LoVo (cell line): ENCODE measurements at places on chromosomes 5 and 9.
A peak's percentile ranks its signal among the peaks of the same experiment; 100 is the strongest.

DNA sequence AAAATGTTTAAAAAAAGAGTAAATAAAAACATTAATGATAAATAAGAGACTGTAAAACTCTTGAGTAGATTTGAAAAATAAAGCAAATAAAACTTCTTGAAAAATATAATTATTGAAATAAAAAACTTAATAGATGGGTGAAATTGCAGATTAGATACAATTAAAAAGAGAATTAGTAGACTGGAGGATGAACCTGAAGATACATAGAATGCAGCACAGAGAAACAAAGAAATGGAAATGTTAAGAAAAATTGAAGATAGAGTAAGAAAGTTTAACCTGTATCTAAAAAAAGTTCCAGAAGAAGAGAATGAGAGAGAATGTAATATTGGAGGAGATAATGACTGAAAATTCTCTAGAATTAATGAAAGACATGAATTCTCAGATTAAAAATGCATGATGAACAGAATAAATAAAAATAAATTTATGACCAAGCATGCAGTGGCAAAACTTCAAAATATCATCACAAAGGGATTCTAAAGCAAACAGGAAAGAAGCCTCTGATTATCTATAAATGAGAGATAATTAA is 438.1 kb upstream of the CLINT1 start:
- no peak for DNase-seq

- DNase-seq: no peak
Measured at GRCh38 chr5:167920589-167920988, 370.9 kb upstream of the WWC1 start.

DNA sequence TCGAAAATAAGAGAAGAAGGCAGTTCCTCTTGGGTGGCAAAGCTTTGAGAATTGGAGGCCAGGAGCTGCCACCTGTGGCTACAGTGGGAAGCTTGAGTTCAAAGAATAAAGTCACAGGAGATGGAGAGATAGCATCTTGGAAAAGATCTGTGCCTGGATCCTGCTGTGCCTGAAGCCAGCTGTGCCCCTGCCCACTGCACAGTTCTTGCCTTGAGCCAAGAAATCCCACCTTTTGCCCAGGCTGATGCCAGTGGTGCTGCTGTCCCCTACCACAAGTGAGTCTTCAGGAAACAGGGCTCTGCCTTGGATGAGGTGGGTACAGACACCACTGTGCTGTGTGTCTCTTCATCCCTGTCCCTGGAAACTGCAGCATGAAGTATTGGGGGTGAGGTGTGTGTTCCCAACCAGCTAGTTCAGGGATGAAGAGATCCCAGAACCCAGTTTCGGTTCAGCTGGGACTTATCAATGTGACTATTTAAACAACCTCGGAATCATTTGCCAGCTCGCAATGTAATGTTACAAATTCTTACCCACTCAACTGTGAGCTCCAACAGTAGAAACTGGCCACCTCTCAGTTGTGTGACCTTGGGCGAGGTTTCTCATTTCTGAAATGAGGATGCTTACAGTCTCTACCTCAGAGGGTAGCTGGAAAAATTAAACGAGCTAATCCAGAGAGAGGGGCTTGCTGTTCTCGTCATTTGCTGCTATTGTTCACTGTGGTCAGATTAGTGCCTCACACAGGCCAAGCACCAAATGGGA is 5.9 kb downstream of the IER5L start:
- DNase-seq: no peak

DNA sequence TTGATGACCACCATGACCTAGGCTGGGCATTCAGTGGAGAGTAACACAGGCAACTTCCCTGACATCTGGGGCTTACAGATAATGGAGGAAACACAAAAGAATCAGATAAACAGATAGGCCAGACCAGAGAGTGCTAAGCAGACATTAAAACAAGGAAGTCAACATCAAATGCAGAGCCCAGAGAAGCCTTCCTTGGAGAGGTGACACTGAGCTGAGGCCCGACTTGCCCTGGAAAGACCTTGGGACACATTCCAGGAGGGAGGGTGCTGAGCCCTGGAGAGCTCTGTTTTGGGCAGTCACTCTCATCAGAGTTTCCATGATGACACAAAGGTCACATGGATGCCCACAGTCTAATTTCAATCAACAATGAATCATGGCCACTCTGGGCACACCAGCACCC is 31.9 kb upstream of the C5orf58 start:
- DNase-seq: no peak

GRCh38 chr9:79237861-79238260 is 333.9 kb upstream of the TLE4 start:
- no peak for DNase-seq

DNA sequence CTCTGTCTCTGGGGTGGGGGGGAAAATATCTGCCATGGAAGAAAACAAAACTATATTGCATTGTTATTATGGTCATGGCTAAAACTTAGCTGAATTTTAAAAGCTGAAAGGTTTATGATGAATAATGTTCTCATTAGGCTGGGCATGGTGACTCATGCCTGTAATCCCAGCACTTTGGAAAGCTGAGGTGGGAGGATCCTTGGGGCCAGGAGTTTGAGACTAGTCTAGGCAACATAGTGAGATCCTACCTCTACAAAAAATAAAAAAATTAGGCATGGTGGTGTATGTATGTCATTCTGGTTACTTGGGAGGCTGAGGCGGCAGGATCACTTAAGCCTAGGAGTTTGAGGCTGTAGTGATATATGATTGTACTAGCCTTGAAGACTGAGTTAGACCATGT is 44.5 kb downstream of the IPO11 start:
- no peak for DNase-seq

- DNase-seq: no peak
Measured at GRCh38 chr5:159385536-159385935, 55.2 kb upstream of the IL12B start.

DNA sequence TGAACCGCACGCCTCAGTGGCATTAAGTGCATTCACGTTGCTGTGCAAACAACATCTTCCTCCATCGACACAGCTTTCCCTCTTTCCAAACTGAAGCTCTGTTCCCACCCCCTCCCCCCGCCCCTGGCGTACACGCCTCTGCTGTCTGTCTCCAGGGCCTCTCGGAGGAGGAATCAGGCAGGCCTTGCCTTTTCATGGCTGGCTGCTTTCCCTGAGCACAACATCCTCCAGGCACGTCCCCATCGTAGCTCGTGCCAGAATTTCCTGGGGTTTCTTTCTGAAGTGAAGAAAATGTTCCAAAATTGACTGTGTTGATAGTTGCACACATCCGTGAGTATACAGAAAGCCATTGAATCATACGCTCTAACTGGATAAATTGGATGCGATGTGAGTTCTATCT is 22.3 kb upstream of the TMEM250 start:
- DNase-seq: no peak

- no peak for DNase-seq
Measured at GRCh38 chr5:133890776-133891280, 77.6 kb downstream of the C5orf15 start.

- DNase-seq: no peak
Measured at GRCh38 chr5:21831145-21831787, 1021.9 kb downstream of the CDH12 start.

DNA sequence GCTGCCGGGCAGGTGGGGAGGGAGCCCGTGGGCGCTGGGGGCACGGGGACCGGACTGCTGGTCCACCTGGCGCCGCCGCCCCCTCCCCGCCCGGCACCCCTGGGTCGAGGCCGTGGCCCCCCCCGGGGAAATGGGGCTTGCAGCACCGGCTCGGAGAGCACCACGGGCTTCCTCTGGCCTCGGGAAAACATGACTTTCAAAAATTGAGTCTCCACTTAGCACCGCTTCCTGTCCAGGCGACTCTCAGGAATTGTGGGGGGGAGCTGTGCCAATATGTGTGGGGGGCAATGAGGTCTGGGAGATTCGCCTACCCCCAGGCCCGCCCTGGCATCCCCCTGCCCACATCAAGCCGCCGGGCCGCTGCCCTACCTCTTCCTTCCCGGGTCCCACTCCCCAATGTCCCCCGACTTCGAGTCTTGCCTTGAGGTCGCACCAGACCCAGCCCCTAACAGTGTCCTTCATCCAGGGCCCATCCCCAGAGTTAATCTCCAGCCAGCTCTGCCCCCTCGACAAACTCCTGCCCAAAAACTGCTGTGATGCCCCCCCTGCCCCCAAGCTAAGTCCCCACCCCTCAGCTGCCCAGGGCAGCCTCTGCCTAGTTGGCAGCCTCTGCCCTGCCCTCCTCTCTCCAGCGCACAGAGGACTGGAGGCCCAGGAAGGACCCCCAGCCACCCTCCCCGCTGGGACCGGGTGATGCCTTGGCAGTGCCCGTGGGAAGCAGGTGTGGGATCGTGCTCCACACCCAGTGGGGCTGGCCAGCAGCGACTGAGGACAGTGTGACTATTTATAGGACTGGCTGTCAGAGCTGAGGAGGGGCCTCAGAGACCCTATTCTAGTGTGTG is 3.9 kb downstream of the EGFL7 start:
- no peak for DNase-seq

DNA sequence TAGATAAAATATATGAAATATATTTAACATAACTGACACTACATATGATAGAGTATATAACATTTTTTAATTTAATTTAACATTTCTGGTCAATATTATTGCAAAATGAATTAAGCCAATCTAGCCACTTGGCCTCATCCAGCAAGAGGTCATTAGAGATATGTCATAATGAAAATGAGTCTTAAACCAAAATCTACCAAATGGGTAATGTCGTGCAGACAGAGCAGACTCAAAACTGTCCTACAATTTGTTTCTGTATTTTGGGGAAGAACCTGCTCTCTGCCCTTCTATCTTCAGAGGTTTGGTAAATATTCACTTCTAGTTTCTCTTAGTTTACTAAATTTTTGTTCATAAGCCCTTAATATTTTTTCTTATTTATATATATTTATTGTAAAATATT is 61.4 kb downstream of the ARHGEF28 start:
- no peak for DNase-seq

DNA sequence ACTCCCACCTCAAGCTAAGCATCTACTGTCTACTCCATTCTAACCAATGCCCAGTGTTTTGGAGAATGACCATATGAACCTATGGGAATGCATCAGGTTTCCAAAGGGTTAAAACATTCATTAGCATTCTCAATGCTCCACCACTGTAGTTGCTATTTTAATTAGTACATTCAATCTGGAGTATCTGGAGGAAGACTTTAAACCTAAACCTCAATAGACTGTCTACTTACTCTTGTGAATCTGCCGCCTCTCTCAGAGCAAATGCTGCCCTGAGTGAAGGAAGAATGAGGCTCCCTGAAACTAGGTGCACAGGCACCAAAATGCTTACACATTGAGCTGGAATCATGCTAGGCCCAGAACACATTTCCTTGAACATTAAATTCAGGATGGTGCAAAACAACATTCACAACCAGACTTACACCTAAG is 2.0 kb downstream of the ENC1 start:
- DNase-seq: no peak

GRCh38 chr5:172207511-172207910 is 13.5 kb downstream of the EFCAB9 start:
- no peak for DNase-seq

DNA sequence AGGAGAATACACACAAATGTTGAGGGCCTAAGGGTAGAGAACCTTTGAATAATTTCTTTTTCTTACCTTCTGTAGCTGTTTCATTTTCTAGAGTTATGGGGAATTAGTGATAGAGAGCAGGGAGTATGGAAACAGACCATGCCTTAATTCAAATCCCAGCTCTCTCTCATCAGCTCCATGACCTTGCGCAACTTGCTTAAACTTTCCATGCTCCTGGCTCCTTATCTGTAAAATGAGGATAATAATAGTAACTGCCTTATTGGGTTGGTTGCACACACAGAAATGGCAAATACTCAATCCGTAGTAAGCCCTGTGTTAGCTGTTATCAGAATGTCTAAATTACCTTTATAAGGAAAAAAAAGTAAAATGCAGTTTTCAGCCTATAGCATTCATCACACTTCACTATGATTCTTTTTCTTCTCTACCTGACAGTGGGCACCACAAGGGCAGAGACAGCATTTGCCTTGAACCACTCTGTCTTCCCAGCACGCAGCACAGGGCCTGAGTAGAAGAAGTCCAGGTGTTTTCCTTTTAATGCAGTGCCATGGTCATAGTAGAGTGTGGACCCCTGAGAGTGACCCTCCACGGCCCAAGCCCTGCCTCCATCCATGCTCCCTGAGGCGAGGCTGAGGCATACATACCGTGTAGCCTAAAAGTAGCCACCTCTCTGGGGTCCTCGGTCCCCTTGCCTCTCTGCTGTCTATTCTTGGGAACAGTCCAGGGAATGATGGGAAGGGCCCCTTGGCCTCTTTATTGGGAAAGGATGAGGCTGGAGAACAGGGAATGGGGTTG is 17.4 kb downstream of the C5orf15 start:
- DNase-seq: no peak

DNA sequence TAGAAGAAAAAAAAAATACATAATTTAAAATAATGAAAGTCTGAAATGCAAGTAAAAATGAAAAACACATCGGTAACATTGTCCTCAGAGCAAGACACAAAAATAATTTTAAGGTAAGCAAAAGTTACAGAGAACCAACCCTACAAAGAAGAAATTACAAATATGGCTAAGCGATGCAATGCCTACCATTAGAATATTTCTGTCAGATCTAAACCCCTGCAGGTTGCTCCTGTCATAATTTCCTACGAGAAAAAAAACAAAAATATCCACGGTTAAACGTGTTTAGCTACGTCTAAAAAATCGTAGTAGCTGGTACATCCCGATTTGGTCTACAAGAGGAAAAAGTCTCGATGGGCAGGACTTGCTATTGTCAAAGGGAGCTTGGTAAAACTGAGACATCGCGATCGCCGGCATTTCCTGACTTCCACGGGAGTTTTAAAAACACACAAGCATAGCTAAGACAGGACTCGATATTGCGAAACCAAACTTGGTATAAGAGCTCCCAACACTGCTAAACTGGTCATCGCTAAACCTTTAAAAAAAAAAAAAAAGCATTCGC is 1.1 kb upstream of the ANXA2R start:
- peak; percentile 58 for DNase-seq

GRCh38 chr5:62720031-62720441 is 141.4 kb downstream of the LRRC70 start:
- DNase-seq: no peak

DNA sequence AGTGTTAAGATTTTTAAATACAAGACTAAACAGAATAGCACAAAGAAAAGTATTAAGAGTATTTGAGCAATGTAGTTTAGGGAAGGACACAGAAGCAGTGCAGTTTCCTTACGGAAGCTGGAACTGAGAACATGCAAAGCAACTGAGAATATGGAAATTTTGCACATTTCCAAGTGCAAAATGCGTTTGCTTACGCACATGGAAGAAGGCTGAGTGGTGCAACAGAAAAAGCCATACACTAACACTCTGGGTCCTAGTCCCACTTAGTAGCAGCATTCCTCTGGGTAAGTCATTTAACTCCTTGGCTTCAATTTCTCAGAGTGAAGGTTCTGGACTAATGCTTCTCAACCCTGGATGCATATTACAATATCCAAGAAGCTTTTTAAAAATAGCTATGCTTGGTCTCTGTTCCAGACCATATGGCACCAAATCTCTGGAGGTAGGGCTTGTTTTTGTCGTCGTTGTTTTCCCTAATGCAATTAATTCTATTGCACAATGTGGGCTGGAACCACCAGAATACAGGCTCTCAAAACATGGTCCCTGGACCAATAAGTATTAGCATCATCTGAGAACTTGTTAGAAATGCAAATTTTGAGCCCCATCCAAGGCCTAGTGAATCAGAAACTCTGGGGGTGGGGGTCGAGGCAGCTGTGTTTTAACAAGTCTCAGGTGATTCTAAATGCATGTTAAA is 65.2 kb upstream of the DEPDC1B start:
- no peak for DNase-seq

- peak; percentile 87 for DNase-seq
Measured at GRCh38 chr9:93091453-93092081, 4.5 kb upstream of the CARD19 start.
